ENCODE measurements at places on chromosomes 6 and 20.

DNA sequence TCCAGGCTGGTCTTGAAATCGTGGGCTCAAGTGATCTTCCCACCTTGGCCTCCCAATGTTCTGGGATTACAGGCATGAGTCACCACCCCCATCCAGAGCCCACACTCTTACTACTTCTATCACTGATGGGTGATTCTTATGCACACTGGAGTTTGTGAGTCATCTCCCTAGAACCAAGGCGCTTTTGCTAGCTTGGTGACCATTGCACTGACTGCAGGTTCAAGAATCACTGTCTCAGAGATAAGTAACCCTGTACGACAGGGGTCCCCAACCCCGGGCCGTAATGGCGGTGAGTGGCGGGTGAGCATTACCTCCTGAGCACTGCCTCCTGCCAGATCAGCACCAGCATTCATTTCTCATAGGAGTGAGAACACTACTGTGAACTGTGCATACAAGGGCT is 118.8 kb downstream of the MAP3K7 start:
- no peak for DNase-seq

DNA sequence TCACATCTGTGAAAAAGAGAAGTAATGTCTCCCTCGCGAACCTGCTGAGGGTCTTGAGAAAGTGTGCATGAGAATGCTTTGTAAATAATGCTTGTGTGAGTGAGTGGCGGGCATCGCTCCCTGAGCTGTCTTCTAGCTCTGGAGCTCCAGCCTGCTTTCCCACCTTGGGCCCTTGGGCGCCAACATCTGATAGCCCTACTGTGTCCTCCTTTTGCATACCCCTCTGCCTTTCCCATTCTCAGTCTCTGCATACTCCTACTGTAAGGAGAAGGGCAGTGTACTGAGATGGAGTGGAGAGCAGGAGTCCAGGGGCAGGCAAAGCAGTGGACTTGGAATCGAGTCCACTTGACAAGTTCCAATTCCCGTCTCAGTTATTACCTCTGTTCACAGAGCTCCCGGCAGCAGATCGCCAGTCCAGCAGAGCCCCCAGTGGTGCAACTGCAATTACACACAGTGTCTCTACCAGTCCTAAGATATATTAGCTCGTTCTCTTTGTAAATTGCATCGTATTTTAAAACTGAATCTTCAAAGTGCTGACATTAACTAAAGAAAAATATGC is 847 bp upstream of the NCR2 start:
- DNase-seq, result peak; percentile 9

GRCh38 chr20:44247586-44248409 is 690 bp downstream of the GDAP1L1 start:
- no peak for DNase-seq

- DNase-seq, result no peak
Measured at GRCh38 chr6:124858564-124858963, 103.7 kb upstream of the RNF217 start.

DNA sequence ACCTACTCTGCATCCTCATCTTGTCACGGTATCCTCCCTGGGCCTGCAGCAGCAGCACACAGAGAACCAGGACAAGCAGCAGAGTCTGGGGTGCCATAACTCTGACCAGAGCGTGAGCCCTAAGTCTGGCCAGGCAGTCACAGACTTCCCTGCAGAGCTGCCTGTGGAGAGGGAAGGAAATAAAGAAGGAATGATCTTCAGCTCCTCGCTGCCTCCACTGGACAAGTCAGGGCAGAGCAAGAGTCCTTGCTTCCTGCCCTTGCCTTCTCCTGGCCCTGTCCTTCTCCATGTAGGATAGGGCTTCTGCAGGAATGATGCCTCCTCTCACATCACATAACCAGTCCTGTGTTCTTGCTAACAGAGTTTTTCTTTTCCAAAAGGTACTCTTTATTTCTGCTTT is 15.9 kb upstream of the WFDC11 start:
- DNase-seq, result no peak

Measured in SHP77 (cell line).